ENCODE measurements at places on chromosomes 3 and 15.

GRCh38 chr15:64058279-64058678, 12.0 kb upstream of the DAPK2 start:
- no peak for DNase-seq

DNA sequence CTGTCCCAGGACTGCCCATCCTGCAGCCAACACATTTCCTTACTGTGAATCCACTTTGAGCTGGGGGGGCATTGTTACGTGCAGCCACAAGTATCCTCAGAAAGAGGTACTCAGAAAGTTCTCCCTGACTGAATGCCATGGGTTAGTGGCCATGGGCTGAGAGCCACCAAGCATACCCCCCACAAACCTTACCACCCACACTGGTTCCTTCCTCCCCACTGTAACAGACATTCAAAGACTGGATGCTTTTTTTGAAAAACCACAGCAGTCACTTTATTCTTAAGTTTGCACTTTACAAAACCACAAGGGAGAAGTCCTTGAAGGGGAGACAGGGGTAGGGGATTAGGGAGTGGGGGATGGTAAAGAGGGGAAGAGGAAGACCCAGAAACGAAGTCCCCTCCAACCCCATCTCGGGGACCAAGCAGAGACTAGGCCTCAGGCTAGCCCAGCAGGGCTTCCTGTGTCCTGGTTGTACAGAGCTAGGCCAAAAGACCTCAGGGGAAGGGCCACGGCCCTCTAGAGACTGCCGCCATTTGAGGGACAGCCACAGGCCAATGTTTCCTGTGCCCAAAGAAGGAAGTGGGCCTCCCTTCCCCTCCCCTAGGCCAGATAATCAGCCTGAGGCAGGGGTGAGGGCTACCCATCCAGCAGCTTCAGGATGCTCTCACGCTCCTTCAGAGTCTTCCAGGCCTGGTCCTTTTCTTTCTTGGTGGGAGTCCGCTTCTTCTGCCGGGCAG, 10.1 kb upstream of the CAMK1 start:
- DNase-seq: peak; percentile 45

DNA sequence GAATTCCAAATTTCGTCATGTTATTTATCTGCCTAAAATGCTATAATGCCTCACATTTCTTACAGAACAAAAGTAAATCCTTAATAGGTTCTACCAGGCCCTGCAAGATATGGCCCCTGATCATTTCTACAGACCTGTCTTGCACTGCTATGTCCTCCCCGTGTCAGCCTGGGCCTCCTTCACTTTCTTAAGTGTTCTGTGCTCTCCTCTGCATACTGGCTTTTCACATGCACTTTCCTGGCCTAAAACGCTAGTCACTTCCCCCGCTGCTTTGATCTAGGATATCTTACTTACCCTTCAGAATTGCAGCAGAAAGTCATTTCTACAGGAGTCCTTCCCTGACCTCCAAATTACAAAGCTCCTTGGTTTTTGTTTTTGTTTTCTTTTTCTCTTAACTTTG, 551.3 kb downstream of the NSUN3 start:
- no peak for DNase-seq

DNA sequence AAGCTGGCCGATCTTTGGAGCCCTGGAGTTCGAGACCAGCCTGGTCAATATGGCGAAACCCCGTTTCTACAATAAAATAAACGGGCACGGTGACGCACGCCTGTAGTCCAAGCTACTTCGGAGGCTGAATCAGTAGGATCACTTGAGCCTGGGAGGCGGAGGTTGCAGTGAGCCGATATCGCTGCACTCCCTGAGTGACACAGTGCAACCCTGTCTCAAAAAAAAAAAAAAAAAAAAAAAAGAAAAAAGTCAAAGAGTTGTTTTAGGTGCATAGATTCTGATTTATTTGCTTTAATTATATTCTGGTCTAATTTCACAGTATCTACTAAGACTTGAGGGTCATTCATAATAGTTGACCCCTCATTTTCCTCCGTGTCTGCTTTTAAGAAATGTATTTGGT, 1.7 kb downstream of the ARL13B start:
- DNase-seq: no peak

- DNase-seq: no peak
Observed at GRCh38 chr3:160440687-160441086, 8.9 kb downstream of the TRIM59 start.

GRCh38 chr3:108297647-108298046, 1.3 kb downstream of the HHLA2 start:
- DNase-seq: no peak

DNA sequence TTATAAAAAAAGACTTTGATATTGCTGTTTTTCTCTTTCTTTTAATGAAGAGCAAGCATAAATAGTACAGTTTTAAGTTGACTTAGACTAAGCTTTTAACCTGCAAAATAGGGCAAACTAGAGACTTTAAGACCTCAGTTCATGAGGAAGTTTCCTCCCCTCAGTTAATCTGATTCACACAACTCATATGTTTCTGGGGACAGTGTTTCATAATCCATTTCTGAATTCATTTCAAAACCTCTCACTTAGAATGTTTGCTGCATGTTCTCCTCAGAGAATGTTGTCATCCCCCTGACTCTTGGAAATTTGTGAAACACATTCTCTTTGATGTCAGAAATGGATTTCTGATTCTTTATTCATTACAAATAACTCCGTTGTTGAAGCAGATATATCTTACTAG, 79.3 kb upstream of the SKOR1 start:
- DNase-seq: peak; percentile 25

GRCh38 chr3:115835946-115836345, 212.6 kb downstream of the GAP43 start:
- no peak for DNase-seq

GRCh38 chr3:155651489-155652218, 93.2 kb downstream of the PLCH1 start:
- no peak for DNase-seq

DNA sequence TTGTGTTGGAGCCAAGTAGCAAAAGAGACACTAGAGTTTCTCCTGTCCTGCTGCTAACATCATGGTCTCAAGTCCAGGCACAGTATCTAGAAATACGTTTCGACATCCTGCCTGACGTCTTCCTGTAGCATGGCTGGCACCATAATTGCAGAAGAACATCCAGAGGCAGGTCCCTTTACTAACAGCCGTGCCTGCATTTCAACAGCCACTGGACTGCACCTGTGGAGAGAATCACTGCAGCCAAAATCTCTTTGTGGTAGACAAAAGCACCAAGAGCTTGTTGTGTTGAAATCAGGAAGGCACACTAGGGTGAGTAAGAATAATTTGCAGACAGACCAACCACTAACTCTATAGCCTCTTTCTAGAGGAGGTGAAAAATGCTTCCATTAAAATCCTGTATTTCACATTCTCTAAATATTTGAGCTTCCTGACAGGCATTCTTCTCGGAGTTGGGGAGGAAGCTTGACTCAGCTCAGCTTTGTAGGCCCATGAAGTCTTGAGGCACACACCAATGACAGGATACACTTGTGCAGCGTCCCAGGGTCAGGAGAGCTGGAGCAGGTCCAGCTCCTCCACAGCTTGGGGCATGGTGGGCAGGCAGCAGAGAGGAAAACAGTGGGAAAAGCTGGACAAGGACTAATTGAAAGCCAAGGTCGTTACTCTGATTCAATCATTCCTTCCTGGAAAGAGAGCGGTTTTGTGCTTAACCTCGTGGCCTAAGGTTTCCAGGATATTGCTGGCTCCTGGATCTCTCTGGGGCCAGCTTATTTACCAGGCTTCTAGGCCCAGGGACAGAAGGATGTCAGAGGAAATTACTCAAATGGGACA, 244.9 kb downstream of the FAM43A start:
- DNase-seq: peak; percentile 71

GRCh38 chr3:143278721-143279120, 159.2 kb downstream of the CHST2 start:
- DNase-seq: no peak

DNA sequence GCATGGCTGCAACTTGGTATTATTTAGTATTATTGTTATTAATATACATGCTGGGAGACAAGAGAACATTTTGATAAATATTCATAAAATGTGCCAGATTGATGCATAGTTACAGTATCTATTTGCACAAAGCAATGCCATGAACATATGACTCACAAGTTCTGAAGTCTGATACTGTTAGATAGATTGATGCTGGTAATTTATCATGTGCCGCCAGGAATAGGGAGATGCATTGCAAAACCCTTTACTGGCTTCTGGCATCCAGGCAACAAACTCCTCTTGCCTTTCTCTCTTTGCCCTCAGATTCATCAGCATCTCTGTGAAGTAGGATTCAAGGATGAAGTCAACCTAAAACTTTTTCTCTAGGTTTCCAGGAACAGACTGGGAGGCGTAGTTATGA, 41.0 kb upstream of the SLC25A26 start:
- no peak for DNase-seq

DNA sequence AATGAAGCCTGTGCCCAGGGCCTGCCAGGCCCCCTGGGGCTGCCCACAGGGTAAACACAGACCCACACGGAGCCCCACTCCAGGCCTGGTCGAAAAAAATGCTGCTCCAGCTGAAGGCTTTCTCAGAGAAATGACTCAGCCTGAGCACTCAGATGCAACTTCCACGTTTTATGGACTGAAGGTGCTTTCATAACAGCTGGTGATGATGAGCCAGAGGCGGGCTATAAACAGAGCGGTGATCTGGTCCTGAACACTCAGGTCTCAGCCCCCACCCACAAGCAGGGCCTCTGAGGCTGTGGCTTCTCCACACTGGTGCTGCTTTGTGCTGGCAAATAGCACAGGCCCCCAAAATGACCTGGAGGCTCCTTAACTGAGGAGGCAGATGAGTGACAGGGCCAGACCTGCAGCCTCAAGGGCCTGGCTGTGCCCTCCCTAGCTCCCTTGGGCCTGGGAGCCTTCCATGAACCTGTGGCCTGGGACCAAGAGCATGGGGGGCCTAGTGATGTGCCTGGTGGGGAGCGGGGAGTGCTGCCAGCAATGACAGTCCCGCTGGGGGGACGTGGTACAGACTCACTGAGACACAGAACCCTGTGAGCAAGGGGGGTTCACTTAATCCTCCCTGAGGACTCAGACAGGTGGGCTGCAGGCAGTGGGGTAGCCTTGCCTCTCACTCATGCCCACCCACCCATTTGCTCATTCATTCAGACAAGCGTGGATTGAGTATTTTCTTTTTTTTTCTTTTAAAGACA, 23.0 kb upstream of the FURIN start:
- peak; percentile 93 for DNase-seq

GRCh38 chr15:36734366-36734765, 154.9 kb downstream of the CDIN1 start:
- no peak for DNase-seq

DNA sequence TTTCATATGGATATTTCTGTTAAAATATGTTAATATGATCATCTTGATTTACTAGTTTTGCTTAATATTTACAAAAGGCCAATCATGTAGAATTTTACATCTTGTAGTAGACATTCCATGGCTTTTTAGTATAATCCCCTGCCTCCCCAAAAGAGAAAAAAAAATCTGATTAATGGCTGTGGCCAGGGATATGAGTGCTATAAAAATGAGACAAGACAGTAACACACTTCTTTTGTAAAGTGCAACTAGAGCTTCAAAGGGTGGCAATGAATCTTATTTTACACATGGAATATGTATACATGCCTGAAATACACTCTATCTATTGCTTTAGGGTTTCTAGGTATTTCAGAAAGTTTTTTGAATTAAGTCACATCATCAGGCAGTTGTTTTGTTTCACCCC, 112.2 kb upstream of the NANOGP8 start:
- DNase-seq: no peak

DNA sequence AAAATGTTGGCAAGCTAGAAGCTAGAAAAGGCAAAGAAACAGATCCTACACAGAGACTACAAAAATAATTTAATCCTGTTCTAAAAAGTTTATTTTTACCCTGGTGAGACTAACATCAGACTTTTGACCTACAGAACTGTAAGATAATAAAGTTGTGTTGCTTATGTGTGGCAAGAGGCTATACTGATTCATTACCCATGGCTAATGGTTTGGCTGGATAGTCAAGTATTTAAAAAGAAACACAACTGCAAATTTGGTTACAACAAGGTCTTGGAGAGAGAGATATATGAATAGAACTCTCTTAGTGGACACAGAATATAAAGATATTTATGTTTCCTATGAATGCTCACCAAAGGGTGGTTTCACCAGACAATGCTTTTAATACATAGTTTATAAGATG, 364.2 kb upstream of the PLSCR5 start:
- DNase-seq: peak; percentile 73

DNA sequence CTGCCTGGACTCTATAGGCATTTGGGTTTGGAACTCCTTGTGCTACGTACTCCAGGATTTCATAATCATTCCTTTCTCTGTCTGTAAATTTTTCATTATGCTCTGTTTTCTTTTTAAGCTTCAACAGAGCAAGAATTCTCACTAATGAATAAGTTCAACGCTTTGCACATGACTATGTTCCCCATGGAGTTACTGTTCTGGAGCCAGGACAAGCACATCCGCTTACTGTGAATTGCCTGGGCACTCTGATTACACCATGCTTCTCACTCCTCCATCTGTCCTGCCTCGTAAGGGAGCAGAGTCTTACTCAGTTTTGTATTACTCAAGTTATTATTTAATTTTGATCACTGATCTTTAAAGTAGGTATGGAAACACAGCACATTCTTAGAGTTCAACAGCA, 472.7 kb downstream of the RAP2B start:
- DNase-seq: no peak

DNA sequence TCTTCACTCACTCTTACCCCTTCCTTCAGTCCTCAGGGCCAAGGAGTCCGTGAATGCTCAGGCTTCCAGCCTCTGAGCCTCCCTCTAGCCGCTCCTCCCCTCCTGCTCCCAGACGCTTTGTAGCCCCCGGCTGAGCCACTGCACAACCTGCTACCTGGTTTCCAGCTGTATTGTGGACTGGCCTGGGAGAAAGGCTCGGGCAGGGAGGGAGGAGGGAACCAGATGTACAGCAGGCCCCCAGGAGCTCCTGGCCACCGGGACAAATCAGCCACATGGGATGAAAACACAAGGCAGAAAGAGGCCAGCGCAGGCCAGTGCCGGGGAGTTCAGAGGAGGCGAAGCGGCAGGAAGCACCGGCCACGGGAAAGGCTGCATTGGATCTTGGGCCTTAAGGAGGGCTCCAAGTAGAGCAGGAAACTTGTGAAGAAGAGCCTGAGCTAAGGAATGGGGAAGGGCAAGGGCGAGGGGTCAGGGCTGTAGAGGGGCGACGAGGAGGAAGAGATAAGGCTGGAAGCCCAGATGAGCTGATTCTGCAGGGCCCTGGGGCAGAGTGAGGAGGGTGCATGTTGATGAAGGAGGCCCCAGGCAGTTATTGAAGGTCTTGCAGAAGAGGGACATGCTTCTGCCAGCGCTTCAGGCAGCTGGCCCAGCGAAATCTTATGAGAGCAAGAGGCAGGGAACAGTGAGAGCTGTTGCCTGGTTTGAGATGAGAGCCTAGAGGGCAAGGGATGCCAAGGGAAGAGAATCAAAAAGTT, 14.3 kb downstream of the CPN2 start:
- DNase-seq: no peak

DNA sequence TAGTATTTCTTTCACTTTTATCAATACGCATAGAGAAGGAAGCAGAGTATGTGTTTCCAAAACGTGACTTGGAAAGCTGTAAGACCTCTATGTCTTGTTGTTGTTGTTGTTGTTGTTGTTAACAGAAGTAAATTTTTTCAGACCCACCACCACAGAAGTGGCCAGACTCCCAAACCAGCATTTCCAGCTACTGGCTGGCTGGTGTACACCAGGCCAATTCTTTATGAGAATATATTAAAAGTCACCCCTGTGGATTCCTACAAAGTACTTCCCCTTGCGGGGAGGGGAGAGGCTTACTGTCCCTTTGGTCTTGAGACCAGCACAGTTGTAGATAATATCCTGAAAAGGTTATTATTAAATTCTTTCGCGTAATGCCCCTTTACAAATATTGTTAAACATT, 1.6 kb upstream of the FOXP1 start:
- DNase-seq: no peak

GRCh38 chr3:122892118-122892960, 97.5 kb downstream of the SLC49A4 start:
- no peak for DNase-seq

GRCh38 chr15:76274226-76274625, 37.0 kb downstream of the ETFA start:
- DNase-seq: no peak
